ENCODE measurements at places on chromosomes 5 and 9.

DNA sequence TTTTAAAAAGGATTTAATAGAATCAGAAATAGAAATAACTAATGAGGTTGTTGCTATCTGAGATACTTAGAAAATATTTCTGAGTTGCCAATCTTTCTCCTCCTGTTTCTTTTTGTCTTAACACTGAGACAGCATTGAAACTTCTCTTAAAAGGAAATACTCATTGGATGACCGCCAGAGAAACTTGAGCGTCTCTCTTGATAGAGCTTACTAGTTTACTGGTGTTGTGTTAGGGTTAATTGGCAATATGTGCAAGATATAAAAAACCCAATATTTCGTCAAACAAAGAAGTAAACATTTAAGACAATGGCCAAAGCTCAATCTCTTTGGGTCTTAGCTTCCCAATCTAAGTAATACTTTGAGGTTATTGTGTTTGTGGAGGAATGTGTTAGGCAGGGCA lies 176.4 kb upstream of the CHD1 start:
- DNase-seq, result no peak

- no peak for DNase-seq
These were observed 62.1 kb upstream of the VLDLR start for GRCh38 chr9:2559192-2560152.

DNA sequence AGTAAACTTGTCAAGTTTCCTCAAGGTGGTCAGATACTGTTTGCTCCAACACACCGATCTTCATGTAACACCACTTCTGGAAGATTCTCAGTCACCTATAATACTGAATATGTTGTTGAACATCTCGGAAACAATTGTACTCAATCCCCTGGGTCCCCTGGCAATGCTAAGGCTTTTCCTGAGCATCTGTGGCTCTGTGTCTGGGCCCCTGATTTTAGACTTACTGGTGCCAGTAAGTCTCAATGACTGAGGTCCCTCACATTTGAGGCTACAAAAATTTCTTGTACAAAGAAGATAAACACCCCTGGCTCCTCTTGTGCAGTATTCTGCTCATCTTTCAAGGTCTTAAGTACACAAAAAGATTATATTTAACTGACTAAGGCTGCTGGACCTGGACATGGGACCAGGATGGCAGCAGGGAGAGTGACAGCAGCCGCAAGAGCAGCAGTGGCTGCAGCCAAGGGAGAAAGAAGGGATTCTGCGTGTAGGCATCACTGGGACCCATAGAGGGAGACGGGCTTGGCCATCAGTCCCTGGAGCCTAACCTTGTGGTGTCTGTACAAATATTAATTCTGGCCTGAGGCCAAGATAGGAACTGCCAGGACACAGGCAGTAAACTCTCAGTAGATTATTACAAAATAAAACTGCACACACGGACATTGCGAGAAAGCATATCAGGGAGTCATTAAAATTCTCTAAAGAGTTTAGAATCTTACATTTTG lies 49.0 kb upstream of the TNPO1 start:
- peak; percentile 1 for DNase-seq

DNA sequence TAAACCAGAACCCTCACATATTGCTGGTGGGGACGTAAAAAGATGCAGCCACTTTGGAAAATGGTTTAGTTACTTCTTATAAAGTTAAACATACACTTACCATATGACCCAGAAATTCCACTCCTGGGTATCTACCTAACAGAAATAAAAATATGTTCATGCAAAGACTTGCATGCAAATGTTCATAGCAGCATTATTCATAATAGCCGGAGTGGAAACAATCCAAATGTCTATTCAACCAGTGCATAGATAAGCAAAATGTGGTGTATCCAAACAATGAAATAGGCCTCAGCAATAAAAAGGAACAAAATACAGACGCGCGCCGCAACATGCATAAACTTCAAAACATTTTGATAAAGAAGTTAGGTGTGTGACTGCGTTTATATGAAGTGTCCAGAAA lies 11.6 kb downstream of the EGR1 start:
- DNase-seq, result no peak

GRCh38 chr5:137152616-137153015 lies 346.5 kb downstream of the SPOCK1 start:
- DNase-seq, result no peak

DNA sequence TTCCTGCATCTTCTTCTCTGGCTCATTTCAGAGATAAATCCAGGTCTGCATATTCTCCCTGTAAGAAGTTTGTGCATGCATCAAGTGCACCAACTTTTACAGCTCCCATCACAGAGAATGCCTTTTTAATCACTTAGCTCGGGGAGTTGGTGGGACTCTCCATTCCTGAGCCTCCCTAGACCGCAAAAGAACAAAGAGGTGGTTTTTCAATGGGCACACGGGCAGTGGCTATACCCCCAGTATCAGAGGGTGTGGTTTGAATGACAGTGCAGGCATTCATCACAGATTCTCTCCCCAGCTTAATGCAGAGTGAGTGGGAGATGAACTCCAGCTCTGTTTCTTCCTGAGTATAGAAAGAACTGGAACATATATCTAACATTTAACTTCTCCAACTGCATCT lies 264.7 kb upstream of the NR4A3 start:
- DNase-seq, result no peak

Measured in NB4 (cell line).